ENCODE measurements at places on chromosomes 13 and 19. TPM values are rescaled to one million over a fixed set of nuclear protein-coding genes. Genes with fewer than 3 reads are reported as not detected.
A peak's percentile ranks its signal among the peaks of the same experiment; 100 is the strongest.

GRCh38 chr19:39166571-39167391 is 30.0 kb upstream of the NCCRP1 start:
- DNase-seq, result peak; percentile 76

- no peak for DNase-seq
These were observed 69.7 kb downstream of the UFM1 start for GRCh38 chr13:38419312-38419873.

DNA sequence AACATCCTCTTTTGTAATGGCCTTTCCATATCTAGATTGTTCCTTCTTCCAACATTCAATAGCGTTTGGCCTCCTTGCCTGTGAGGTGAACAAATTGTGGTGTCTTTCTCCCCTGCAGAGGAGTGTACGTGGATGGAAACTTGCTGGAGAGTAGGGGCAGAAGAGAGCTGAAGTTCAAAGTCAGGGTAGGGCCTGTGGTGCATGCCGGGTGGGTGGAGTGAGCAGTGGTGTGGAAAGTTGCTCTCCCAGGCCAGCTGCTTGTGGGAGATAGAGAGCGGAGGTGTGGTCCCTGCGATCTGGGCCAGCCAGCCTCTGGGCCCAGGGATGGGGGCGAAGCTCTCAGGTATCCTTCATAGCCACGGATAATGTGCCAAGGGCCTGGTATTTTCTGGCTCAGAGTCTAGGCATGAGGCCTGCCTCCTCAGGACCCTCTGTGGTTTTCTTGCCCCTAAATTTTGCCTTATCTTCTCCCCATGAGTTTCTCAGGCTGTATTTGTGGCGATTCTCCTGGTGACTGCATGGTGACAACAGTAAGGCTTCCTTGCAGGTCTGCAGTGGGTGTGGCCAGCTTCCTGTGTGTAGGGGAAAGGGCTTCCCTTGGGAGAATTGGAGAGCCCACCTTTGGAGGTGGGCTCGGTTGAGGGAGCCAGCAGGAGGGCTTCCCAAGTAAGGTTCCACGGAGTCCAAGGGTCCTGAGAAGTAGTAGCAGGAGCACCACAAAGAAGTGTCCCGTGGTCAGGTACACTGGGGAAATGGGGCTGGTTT is 6.7 kb downstream of the RGCC start:
- no peak for DNase-seq

- DNase-seq, result no peak
These were observed 28.6 kb downstream of the WDFY2 start for GRCh38 chr13:51612867-51613266.

- no peak for DNase-seq
These were observed 33.3 kb upstream of the SPATA13 start for GRCh38 chr13:24127116-24127631.

DNA sequence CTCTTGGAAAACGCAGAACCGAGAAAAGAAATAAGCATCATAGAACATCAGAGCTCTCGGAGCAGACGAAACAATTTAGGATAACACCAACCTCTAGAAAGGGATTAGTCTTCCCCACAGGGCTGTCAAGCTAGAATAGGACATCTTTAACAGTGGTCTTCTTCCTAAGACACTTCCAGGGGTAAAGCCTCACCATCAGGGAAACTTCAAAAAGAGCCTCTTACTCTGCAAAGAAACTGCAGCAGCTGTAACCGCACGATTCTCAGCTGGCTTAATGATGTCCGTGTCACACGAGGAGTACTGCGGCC is 642 bp downstream of the ZNF571 start:
- DNase-seq, result no peak

Gene ADGRE2
- polyA plus RNA-seq, result 0.35 TPM

DNA sequence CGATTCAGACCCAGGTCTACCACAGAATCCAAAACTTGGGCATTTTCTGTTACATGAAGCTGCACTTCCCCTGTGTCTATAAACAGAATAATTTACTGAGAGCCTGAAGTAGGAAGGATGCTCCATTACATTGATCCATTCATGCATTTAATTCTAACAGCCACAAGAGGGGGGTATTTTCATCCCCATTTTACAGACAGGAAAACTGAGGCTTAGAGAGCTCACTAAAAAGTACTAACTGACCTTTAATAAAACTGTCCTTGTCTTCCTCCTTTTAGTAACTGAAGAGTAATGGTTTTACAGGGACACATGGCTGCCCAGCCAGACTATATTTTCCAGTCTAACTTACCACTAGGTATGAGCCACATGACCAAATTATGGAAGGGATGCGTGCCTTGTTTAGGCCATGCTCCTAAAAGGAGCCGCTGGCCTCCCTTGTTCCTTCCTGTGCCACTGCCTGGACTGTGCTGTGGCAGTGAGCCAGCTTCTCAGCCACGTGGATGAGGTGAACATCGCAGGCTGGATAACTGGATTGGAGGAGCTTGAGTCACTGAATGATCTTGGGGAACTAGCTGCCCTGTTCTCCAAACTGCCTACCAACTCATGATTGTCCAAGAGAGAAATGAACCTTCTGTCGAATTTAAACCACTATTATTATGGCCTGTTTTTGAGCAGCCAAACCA is 108.3 kb downstream of the DOCK9 start:
- DNase-seq, result no peak

Measured in right lung (tissue), 10 donors.